ENCODE measurements at places on chromosomes 1 and 21. TPM values are rescaled to one million over a fixed set of nuclear protein-coding genes. Genes with fewer than 3 reads are reported as not detected.

GRCh38 chr1:7885513-7886404, 32.9 kb upstream of the UTS2 start:
- no peak overlapping the region for H3K4me3 ChIP-seq
- no peaks in the 10 kb centered on the region for H3K4me1 ChIP-seq
- no peak overlapping the region for H3K27ac ChIP-seq
- DNase-seq: no peak
- no peaks in the 10 kb centered on the region for H3K36me3 ChIP-seq

GRCh38 chr1:38085666-38086330, 39.2 kb upstream of the POU3F1 start:
- no peak overlapping the region for H3K4me3 ChIP-seq
- no peaks in the 10 kb centered on the region for H3K36me3 ChIP-seq
- no peak overlapping the region for H3K27ac ChIP-seq
- DNase-seq: no peak
- no peaks in the 10 kb centered on the region for H3K27me3 ChIP-seq
- H3K4me1 ChIP-seq: peaks cover 10% of the 10 kb centered on the region

DNA sequence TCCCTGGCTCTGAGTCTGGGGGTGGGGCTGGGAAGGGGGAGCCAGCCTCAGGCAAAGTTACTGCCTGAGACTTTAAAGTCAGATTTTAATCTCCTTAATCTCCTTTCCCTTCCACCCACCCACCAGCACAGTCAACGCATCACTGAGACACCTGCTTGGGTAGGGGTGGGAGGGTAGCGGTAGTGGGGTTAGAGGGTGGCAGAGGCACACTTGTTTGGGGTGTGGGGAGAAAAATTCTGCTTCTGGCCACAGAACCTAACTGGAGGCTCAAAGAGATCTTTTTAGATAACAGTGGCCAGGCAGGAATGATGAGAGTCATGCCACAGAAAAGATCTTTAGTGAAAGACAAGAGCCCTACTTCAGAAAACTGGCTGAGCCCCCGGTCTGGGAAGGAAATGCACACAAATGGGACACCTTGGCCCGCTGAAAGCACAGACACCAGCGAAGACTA, 44.1 kb downstream of the CD247 start:
- DNase-seq: no peak
- no peak overlapping the region for H3K27ac ChIP-seq
- no peak overlapping the region for H3K4me3 ChIP-seq

S100A7 gene
- total RNA-seq: not detected

Measured in gastrocnemius medialis (tissue), 4 donors.